ENCODE measurements at places on chromosomes 16 and 17. TPM values are rescaled to one million over a fixed set of nuclear protein-coding genes. Genes with fewer than 3 reads are reported as not detected.

DNA sequence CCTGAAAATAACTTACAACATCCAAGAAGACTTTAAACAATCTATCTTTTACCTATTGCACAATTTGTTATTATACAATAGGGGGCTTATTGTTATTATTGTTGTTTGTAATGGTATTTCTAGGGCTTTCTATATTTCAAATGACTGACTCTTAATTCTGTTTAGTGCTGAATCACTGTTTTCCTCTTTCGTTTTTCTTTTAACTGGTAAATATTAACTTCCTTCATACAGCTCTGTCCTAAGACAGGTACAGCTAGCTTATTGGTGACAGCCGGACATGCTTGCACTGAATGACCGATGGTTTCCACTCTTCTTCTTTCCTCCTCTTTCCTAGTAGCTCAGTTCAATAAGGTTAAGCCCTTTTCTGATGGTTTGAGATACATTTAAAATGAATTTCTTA, 11.6 kb downstream of the KRTAP9-7 start:
- H3K4me3 ChIP-seq, result no peak overlapping the region
- H3K36me3 ChIP-seq, result no peaks in the 10 kb centered on the region
- H3K4me1 ChIP-seq, result peaks cover 6% of the 10 kb centered on the region
- no peak for DNase-seq
- H3K27me3 ChIP-seq, result no peaks in the 10 kb centered on the region
- H3K27ac ChIP-seq, result no peak overlapping the region

DNA sequence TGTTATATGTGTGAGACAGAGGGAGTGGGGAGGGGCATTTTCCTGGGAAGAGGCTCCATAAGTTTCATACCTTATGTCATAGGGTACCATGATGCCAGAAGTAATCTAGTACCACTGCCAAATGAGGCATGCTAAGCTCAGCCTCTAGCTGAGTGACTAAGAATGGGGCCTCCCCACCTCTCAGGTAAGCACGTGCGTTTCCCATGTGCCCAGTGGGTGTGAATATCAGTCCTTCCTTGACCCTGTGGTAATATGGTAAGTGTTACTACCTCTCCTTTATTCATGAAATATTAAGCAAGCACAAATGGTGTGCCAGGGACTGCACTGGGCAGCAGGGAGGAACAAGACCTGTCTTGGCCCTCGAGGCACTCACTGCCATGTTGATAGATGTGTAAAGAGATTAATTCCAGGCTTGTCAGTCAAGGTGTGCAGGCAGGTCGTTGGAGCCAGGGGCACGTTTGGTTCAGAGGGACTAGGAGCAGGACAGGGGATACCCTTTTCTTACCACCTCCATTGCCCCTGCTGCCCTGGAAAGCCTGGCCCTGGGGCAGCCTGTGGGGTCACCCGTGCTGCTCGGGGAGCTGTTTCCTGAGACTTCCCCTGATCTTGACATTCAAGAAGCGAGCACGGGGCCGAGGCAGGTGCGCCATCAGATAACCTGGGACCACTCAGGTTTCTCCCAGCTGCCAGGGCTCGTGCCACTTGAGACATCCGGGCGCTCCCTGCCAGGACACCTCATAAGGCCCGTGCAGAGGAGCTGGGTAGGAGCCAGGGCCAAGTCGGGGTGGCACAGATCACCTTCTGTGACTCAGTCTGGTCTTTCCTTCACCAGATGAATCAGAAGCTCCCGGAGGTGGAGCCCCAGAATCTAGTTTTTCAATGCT, 8.8 kb downstream of the RSAD1 start:
- no peaks in the 10 kb centered on the region for H3K27me3 ChIP-seq
- no peak overlapping the region for H3K27ac ChIP-seq
- no peak for DNase-seq
- H3K4me3 ChIP-seq, result no peak overlapping the region
- H3K4me1 ChIP-seq, result no peaks in the 10 kb centered on the region
- no peaks in the 10 kb centered on the region for H3K36me3 ChIP-seq

- no peaks in the 10 kb centered on the region for H3K36me3 ChIP-seq
- H3K27me3 ChIP-seq, result no peaks in the 10 kb centered on the region
- H3K4me1 ChIP-seq, result no peaks in the 10 kb centered on the region
Observed at GRCh38 chr17:7064261-7064660, 15.8 kb downstream of the CLEC10A start.

G6PC1 gene
- not detected for total RNA-seq

C1QTNF1 gene
- 2.6 TPM for total RNA-seq

TAC4 gene
- not detected for total RNA-seq

- H3K4me3 ChIP-seq, result no peak overlapping the region
- H3K27me3 ChIP-seq, result no peaks in the 10 kb centered on the region
- H3K36me3 ChIP-seq, result no peaks in the 10 kb centered on the region
- no peak overlapping the region for H3K27ac ChIP-seq
- H3K4me1 ChIP-seq, result peaks cover 13% of the 10 kb centered on the region
Observed at GRCh38 chr16:72985148-72985941, 62.6 kb downstream of the ZFHX3 start.

All from neural progenitor cell (in vitro differentiated cells).